ENCODE measurements at places on chromosomes 5 and 9.
A peak's percentile ranks its signal among the peaks of the same experiment; 100 is the strongest.

- no peak for DNase-seq
Measured at GRCh38 chr9:131723632-131724031, 16.2 kb downstream of the RAPGEF1 start.

DNA sequence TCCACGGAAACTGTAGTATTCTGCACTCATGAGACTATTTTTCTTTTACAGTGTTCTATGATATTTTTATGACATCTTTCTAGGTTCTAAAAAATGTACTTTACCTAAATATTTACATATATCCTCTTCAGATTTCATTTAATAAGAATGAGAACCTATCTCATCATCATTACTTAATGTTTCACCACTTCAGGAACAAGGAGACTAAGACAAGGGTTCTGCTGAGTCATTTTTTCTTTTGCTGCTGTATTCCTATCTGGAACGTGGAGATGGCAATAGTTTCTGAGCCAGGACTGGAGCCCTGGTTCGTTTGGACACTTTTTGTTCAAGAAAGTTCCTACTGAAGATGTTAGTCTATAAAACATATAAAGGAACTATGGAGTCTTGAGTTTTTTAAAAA, 258.2 kb upstream of the MAP3K1 start:
- DNase-seq = no peak

DNA sequence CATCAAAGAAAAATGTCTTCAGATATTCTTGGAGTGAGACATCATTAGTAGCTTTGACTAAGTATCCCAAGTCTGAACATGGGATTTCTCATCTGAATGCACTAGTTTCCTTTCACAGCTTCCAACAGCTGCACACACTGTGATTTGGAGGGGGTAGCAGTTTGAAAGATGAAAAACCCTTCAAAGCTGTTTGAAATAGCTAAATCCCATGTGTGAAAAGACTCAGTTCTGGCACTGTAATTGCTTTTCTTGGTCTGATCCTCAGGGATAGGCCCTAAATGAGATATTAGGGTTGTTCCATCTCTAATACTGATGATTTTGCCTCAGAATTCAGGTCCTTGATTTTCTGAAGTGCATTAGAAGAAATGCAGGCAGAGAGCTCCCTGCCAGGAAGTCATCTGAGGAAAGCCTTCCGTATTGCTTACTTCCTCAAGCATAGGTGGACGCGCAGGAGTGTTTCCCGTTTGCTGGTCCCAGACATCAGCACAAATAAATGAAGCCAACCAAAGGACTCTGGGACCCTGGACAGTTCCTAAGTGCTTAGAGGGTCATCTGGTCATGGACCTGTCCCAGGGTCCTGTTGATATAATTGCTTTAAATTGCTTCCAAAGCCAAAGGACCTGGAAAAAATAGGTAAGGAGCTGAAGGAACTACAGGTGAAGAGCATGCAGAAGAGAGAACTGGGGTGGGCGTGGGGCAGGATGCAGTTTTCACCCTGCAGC, 25.6 kb upstream of the FRMPD1 start:
- DNase-seq = no peak

DNA sequence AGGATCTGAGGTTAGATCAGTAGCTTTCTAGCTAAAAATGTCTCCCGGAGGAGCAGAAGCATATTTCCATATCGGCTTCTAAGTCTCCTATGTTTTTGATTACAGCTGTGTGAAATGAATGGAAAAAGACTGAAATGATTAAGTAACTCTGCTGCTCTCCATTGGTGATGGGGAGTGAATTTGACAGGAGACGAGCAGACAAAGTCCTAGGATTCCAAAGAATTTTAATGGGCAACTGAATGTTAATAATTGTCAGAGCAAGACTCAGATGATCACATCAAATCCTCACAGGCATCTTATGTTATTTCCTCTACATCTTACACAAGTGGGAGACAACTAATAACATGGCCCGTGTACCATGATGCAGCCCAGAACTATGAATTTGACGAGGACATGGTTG, 66.8 kb downstream of the LIX1 start:
- DNase-seq = no peak

- DNase-seq = no peak
Measured at GRCh38 chr5:133688391-133688790, 76.0 kb upstream of the FSTL4 start.

GRCh38 chr5:100780376-100780870, 122.7 kb downstream of the ST8SIA4 start:
- no peak for DNase-seq

- no peak for DNase-seq
Measured at GRCh38 chr5:82635561-82636288, 357.6 kb upstream of the RPS23 start.

DNA sequence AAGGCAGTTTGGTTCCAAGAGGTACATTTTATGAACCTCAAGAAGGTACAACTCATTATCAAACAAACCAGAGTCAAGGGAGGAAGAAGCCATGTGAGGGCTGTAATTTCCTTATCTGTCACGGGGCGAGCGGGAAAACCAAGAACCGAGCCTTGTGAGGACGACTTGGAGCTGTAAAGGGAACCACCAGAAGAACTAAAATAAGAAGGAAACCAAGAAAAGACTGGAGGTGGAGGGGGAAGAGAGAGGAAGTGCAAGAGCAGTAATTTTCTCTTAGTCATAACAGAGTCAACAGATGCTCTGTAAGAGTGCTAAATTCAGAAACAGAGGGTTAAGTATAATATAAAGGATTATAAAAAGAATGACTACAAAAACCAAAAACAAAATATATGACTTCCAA, 127.1 kb downstream of the DIRAS2 start:
- DNase-seq = no peak

GRCh38 chr9:88722753-88723152, 187.8 kb downstream of the NXNL2 start:
- no peak for DNase-seq

- peak; percentile 16 for DNase-seq
Measured at GRCh38 chr5:33049842-33050241, 338.7 kb downstream of the NPR3 start.

DNA sequence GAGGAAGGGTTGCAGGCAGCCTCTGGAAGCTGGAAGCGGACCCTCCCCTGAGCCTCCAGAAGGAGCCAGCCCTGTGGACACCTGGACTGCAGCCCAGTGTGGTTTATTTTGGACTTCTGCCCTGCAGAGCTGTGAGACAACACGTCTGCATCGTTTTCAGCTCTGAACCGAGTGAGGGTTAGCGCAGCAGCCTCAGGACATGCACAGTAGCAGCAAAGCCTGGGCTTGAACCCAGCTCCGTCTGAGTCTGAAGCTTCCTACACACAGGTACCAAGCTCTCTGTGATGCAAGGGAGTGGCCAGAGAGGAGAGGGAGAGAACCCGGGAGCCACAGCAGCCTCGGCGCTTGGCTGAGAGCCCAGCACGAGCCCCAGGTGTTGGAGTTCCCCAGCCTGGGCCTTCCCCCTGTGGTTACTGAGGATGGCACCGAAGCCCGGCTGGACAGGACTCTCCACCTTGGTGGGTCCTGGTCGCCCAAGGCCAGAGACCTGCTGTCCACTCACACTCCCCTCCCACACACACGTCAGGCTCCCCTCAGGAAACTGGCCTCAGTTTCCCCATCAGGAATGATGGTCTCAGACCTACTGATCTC, 128.2 kb downstream of the OLFM1 start:
- no peak for DNase-seq

GRCh38 chr9:115764645-115765044, 388.9 kb upstream of the PAPPA start:
- DNase-seq = no peak

DNA sequence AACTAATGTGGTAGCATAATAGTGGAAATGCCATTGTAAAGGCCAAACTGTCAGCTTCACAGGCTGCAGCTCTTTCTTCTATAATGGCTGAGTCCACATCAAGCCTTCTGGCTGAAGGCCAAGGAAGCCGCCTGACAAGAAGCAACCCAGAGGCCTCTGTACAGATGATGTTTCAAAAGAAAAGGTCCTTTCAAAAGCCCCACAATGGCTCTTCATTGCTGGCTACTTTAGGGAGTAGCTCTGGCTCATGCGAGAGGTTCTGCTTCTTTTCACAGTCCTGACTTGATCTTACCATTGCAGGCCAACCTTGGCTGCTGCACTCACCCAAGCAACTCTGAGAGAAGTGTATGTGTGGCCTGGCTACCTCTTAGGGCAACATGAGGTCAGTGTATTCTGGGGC, 54.5 kb upstream of the EQTN start:
- DNase-seq = no peak
